ENCODE measurements at places on chromosomes 6 and 20.

DNA sequence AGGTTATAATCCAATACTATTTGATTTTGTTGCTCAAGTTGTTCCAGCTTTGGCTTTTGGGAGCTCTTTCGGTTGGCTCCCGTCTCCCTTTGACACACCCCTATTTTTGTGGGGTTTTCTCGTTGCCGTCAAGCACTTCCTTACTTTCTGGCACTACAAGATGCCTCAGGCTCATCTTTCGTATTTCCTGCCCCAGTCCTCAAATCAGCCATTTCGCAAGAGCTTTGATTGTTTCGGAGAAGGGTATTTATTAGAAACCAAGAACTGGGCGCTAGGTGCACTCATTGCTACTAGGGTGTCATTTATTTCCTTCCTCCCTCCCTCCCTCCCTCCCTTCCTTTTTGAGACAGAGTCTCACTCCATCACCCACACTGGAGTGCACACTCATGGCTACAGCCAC lies 13.3 kb upstream of the SOX12 start:
- DNase-seq, result no peak

- DNase-seq, result no peak
These were observed 38.8 kb downstream of the HLA-F start for GRCh38 chr6:29762051-29762450.

- no peak for DNase-seq
These were observed 25.0 kb downstream of the EYA4 start for GRCh38 chr6:133266186-133266585.

- no peak for DNase-seq
These were observed 71.9 kb downstream of the TMEM170B start for GRCh38 chr6:11609324-11610071.

DNA sequence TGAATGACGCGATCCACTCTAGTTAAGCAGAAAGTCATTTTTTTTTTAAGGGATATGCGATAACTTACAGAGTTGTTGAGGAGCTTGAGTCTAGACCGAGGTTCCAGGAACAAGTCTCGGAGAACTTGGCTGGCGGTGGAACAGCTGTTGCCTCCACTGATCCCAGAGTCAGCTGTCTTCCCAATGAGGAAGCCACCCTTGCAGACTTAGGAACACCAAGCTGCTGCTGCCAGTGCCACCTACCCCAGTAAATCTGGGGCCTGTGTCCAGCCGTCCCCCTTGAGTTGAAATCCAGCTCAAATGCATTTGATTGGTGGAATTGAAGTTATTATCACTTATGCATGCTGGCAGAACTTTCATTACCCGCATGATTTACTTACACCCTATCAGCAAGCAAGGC lies 6.7 kb downstream of the PFDN4 start:
- DNase-seq, result no peak

DNA sequence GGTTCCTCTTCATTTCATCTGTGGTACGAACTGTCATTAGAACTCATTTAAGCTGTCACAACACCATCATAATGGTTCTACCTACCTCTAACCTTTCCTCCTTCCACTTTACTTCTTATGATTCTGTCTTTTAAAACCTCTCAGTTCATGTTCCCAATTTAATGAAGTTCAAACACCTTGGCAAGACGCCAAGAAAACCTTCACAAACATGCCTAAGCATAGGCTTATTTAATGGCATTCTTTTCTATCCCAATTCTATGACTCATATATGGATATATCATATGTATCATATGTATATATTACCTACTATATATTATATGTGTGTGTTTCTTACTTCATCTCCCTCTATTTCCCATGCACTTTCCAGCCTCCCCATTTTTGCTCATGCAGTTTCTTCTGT lies 283.4 kb upstream of the TBX18 start:
- no peak for DNase-seq

GRCh38 chr20:37403107-37404033 lies 57.4 kb downstream of the SRC start:
- DNase-seq, result no peak

DNA sequence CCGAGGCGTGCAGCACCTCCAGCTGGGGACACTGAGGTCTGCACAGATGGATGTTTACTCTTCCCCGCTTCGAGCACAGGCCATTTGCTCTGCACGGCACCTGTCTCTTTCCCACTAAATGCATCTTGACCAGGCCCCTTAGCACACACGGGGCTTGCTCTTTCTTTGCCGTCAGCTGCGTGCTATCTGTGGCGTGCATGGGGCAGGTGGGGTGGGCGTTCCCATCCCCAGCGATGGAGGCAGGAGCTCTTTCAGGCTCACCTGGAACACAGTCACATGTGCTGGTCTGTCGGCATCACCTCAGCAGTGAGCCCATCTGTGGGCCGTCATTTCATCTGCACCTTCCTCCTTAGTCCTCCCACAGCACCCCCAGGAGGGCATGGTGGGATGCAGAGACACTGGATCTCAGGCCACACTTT lies 35.1 kb downstream of the RBM38 start:
- no peak for DNase-seq

DNA sequence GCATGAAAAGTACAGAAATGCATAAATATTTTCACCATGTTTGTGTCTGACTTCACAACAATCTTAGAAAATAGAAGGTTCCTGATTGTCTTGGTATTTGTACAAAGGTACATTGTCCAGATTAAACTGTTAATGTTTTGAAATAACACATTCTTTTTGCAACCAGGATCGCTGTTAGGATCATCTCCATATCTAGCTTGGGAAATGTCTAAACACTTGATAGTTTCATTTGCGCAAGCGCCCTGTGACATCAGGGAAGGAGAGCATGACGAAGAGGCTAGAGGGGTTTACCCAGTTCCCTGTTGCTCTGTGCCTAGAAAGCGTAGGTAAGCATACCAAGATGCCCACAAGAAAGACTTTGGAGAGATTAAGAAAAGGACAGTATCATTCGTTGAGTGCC lies 19.4 kb downstream of the ALDH8A1 start:
- no peak for DNase-seq

- no peak for DNase-seq
These were observed 58.6 kb downstream of the LIN28B start for GRCh38 chr6:105015482-105015881.

- DNase-seq, result no peak
These were observed 55.1 kb downstream of the IRF4 start for GRCh38 chr6:446418-447366.
